ENCODE measurements at places on chromosomes 12 and 14. TPM values are rescaled to one million over a fixed set of nuclear protein-coding genes. Genes with fewer than 3 reads are reported as not detected.

DNA sequence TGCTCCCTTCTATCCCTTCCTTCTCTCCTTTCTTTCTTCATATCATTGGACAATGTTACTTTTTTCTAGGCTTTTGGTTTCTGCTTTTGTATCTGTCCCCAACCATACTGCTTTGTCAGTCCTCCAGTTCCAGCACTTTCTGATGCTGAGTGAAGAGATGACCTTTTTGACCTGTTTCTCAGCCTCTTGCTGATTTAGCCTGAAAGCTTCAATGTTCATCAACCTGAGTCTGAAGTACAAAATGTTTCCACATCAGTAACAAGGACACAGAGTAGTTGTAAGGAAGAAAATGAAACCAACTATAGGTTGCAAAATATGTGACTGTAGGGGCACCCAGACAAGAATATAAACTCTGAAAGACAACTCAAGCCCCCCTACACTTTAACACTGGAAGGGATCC, 25.2 kb upstream of the AKAP6 start:
- H3K36me3 ChIP-seq: no peaks in the 10 kb centered on the region
- no peak for DNase-seq
- no peak overlapping the region for H3K4me3 ChIP-seq
- H3K27me3 ChIP-seq: peaks cover 2% of the 10 kb centered on the region

DNA sequence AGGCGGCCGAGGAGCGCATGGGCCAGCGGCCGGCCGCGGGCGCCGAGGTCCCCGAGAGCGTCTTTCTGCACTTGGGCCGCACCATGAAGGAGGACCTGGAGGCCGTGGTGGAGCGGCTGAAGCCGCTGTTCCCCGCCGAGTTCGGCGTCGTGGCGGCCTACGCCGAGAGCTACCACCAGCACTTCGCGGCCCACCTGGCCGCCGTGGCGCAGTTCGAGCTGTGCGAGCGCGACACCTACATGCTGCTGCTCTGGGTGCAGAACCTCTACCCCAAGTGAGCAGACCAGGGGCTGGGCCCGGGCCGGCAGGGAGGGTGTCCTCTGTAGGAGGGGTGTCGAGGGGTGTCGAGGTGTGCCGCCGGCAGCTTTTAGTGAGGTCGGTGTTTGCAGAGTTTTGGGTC, 4.1 kb downstream of the TNFAIP2 start:
- no peak overlapping the region for H3K4me3 ChIP-seq
- peaks cover 10% of the 10 kb centered on the region for H3K27me3 ChIP-seq
- H3K4me1 ChIP-seq: no peaks in the 10 kb centered on the region
- no peaks in the 10 kb centered on the region for H3K36me3 ChIP-seq
- DNase-seq: no peak

DNA sequence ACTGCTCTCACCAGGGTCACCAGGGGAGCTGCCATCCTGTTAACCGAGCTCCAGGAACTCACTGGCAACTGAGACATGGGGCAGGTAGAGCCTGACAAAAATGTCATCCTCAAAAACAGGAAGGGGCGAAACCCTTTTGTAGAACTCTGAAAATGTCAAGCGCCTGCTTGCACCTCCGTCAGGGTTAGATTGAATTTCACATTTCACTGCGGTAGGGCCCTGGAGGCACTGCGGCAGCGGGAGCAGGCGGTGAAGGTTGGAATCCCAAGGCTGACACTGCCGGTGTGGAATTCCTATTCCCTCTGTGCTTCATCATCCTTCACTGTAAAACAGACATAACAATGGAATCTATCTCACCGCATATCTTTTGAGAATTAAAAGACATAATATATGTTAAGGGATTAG, 142.8 kb upstream of the TMCC3 start:
- H3K36me3 ChIP-seq: no peaks in the 10 kb centered on the region
- peaks cover 5% of the 10 kb centered on the region for H3K4me1 ChIP-seq
- H3K27me3 ChIP-seq: peaks cover 10% of the 10 kb centered on the region

DNA sequence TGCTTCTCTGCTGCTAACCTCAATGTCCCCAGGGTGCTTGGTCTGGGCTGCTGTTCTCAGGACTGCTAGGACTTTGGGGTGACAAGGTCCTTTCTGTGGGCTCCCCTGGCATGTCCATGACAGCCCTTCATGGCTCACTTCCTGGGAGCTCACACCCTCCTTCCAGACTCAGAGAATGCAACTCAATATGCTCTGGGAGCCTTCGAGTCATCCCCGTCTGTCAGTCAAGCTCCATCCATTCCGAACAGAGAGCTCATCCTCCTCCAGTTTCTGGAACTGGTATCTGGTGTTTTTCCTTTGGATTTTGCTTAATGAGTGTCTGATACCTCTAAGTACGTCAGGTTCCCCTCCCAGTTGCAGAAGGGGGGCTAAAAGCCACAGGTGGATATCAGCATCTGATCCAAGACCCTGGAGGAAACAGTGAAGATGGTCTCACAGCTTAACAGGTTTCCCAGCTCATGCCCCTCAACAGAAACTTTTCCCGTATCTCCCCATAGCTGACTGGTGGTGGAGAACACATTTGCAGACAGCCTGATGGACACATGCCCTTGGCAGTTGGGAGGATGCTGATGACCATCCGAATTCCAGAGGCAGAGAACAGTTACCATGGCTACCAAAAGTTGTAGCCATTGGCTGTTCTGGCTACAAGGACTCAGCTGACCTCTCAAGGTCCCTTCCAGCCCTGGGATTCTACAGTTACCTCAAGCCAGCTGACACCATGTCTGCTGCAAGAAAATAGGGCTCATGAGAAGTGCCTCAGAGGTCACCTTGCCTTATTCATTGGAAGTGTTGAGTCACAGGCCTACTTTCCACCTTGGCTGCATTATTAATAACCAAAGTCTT, 9.5 kb upstream of the RAB35 start:
- no peak overlapping the region for H3K4me3 ChIP-seq
- H3K27ac ChIP-seq: no peak overlapping the region
- no peak for DNase-seq
- no peaks in the 10 kb centered on the region for H3K27me3 ChIP-seq
- H3K36me3 ChIP-seq: peaks cover 15% of the 10 kb centered on the region

The CAPRIN2 gene
- 27.7 TPM for total RNA-seq

The NOVA1 gene
- total RNA-seq: 0.39 TPM
